Activated naive CD4-positive, alpha-beta T cell (primary cell): ENCODE measurements at places on chromosomes 5 and 9.

DNA sequence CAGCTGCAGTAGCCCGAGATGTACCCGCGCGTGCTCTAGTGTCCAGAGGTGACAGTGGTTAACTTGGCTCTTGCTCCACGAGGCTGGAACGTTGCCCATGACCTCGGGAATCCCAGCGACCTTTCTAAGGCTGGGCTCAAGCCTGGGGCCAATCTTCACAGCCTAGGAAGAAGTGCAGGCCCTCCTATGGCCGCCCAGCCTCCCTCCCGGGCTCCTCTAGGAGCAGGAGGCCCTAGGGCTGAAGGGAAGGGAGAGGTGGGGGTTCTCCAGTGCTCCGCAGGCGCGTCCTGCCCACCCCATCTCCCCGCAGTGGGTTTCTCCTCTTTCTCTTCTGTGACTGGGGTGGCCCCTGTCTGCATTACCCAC is 13.3 kb downstream of the NR2F1 start:
- no peak for DNase-seq

DNA sequence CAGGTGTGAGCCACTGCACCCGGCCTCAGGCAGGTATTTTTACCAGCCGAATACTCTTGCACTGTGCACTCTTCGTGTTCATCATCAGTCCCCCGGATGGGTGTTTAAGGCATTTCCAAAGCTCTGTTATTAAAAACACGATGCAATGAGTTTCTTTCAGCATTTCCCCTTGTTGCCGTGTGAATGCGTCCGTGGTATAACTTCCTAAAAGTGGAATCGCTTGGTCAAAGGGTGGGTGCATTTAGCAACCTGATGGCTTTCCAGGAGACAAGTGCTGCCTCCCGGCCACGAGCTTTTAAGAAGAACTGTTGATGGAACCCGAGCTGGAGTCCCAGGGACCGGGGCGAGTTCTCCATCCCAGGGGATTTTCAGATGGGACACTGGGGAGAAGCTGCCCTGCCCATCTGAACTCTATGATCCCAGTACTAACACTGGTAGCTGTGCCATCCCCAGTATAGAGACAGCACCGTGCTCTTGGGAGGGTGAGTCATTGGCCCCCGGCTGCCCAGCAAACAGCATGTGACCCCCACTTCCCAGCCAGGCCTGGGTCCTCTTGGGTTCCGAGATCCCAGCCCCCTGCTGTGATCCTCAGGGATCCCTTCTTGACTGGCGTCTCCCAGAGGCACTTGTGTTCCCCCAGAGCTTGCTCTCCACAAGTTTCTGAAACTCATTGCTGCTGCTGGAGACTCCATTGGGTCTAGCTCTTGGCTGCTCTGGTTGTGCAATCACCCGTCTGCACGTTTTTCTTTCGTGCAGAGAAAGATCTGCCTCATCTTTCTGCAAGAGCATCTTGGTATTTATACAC is 169.5 kb upstream of the IER5L start:
- DNase-seq, result no peak

DNA sequence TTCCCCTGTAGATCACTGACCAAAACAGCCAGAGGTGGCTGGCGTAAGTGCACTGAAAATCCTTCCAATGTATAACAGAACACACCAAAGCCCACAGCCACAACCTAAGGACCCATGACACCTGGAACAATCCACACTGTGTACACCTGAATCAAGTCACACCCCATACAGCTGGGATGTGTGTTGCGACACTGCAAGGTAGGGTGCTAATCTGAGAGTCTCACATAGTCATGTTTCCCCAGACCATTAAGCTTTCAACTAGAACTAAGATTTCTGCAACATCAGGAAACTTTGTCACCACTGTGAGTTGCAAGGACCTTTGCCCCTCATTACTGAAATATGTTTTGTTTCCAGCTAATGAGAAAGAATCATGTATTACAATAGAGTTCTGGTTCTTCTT is 59.4 kb downstream of the MED27 start:
- DNase-seq, result no peak

GRCh38 chr9:21281275-21281674 is 23.8 kb downstream of the IFNA5 start:
- no peak for DNase-seq

GRCh38 chr9:101432740-101433139 is 2.8 kb downstream of the ALDOB start:
- no peak for DNase-seq

- no peak for DNase-seq
Measured at GRCh38 chr9:135073081-135073740, 14.3 kb upstream of the OLFM1 start.

- no peak for DNase-seq
Measured at GRCh38 chr5:16922430-16922829, 13.7 kb downstream of the MYO10 start.

- DNase-seq, result no peak
Measured at GRCh38 chr5:106399391-106399790, 1271.3 kb downstream of the EFNA5 start.

DNA sequence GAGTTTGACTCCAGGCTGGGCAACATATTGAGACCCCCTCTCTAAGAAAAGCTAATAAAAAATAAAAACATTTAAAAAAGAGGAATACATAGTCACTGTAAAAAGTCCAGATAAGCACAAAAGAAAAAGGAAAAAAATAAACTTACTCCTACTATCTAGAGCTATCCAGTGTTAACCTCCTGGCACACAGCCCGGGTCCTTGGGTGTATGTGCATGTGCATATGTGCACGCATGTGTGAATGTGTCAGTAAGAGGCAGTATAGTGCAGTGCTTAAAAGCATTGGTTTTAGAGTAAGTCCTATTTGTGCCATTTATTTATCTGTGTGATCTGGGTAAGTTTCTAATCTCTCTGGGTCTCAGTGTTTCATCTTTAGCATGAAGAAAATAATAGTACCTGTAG is 26.7 kb downstream of the FAM219A start:
- DNase-seq, result no peak

DNA sequence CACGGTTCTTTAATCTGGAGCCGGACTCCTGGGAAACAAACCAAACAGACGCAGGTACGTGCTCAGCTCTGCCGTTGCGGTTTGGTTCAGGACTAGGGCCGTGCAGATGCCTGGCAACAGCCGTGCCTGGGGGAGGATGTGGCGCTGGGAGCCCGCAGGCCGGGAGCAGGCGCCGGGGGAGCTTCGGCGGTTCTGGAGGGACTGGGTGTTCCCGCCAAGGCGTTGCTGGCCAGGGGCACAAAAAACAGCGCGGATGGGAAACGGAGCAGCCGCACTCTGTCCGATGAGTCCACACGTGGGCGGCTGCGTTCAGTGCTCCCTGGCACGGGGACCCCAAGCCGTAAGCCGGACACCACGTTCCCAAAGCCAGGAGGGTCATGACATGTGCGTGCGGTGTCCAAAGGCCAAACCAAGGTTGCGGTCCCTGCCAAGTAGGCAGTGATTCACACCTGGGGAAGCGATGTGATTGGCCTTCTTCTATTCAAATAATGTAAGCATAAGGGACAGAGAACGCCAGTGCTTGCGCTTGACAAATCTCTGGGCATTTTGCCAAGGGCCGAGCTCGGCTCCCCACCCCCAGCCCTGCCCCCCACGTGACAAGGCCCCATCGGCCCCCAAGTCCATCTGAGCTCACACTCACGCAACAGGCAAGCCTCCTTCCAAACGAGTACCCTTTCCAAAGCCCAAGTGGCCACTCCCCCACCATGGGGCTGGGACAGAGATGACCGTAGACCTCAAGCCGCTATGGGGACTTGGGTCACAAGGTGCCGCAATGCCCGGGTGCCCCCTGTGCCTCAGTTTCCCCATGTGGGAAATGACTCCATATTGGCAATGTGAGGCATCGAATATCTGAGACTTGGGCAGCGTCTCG is 49.7 kb upstream of the NKD2 start:
- no peak for DNase-seq

DNA sequence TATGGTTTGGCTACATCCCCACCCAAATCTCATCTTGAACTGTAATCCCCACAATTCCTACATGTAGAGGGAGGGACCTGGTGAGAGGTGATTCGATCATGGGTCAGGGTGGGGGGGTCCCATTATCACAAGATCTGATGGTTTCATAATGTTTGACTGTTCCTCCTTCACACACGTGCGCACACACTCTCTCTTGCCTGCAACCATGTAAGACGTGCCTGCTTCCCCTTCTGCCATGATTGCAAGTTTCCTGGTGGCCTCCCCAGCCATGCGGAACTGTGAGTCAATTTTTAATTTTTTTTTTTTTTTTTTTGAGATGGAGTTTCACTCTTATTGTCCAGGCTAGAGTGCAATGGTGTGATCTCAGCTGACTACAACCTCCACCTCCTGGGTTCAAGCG is 27.0 kb downstream of the FAM169A start:
- DNase-seq, result no peak

DNA sequence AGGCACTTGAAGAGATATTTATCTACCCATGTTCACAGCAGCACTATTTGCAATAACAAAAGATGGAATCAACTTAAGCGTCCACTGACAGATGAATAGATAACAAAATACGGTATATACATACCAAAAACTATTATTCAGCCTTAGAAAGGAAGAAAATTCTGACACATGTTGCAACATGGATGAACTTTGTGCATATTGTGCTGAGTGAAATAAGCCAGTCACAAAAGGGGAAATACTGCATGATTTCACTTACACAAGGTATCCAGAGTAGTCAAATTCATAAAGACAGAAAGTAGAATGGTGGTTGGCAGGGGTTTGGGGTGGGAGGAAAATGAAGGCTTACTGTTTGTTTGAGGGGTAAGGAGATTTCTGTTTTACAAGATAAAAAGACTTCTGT is 66.0 kb downstream of the FBN2 start:
- no peak for DNase-seq

DNA sequence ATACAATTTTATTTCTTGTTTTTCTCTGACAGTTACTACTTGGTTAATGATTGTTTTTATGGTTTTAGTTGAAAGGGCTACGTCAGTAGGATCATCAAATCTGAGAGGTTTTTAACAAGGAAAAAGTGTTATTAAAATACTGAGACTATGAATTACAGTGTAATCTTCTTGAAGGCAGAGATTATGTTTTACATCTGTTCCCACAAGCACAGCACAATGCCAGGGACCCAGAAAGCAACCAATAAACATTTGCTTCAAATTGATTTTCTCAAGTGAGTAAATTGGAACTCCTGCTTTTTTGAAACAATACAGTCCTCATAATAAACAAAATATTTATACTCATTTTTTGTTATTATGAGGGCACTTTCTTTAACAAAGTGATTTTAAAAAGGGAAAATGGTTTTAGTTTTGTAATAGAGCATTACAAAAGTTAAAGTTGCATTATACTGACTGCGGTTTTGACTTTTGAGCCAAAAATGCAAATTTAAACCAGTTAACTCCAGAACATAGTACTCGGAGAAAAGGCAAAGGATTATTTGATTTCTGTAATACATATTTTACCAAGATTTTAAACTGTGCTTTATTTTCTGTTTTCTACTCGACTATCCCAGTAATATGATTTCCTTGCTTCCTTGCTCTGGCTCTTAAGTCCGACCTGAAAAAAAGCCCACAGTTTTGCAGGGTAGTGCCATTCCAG is 176.9 kb downstream of the GDNF start:
- DNase-seq, result no peak

- DNase-seq, result no peak
Measured at GRCh38 chr5:132742158-132742557, 4.8 kb upstream of the KIF3A start.

DNA sequence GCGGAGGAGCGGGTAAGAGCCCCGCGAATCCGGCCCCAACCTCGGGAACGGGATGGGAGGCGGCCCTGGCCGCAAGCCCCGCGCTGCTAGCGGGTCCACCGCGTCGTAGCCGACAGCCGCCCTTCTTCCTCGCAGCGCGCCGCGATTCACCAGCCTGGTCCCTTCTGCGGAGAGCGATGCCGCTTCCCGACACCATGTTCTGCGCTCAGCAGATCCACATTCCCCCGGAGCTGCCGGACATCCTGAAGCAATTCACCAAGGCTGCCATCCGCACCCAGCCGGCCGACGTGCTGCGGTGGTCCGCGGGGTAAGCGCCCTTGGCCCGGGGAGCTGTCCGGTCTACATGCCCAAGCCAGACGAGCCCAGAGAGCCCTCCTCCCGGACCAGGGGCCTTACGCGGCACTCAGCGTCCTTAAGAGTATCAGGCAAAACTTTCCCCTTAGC is 335 bp downstream of the ROPN1L start:
- DNase-seq, result no peak

GRCh38 chr9:127194881-127195713 is 69.5 kb upstream of the GARNL3 start:
- no peak for DNase-seq

DNA sequence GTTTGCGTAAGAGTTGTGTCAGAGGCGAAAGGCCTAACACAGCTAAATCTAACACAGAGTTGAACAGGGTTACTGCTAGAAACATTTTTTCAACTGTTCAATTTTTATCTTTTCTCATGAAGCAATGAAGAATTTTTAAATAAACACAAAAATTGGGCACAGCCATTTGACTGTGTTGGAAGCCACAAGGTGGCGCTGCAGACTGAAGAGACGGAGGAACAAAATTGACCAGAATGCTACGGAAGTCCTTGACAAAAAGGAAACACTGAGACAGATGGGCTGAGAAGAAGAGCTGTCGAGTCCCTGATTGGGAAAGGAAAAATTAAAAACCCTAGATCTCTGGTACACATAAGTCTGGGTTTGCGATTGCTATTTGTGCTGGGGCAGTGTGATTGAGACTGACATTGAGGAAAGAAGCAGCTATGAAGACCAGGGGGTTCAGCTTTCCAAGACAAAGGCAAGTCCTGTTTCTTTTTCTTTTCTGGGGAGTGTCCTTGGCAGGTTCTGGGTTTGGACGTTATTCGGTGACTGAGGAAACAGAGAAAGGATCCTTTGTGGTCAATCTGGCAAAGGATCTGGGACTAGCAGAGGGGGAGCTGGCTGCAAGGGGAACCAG is at the start of gene PCDHB9:
TSS of gene PCDHB9 (plus strand) at position 265 of the 616 bp plus-strand sequence. CDS start at position 423, 158 bp downstream.
- DNase-seq, result no peak

DNA sequence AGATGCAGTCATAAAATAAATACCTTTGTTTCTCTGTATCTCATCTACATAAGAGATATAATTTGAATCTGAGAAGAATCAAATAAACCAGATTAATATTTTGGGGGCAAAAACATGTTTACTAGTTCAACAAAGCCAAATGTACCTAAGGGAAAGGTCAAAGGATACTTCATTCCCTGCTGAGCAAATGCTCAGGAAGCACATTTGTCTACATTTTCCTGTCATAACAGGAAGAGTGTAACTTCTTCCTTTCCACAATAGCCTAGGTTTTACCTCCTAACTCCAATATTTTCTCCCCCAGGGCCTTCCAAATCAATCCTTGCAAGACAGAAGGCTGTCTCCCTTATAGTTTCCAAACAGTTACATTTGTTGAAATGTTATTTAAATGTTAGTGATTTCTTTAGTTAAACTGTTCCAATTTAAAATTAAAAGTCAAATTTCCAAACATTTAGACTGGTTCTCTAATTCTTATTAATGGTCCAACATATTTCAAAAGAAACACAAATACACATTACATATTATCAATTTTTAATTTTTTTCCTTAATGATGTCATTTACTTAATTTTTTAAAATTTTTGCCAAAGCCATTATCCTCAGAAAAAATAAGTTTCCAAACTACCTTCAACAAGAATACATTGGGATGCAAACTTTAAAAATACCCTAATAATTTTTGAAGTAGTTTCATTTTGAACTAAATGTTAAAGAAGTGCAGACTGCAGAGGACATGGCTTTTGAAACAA is 67.8 kb downstream of the MEF2C start:
- DNase-seq, result no peak
